CD4-positive, alpha-beta T cell treated with Interferon alpha-2 for 1 hour (primary cell): ENCODE measurements at places on chromosomes 1 and 21.
A peak's percentile ranks its signal among the peaks of the same experiment; 100 is the strongest.

GRCh38 chr21:14877581-14878228 lies 187.1 kb downstream of the NRIP1 start:
- DNase-seq = no peak

GRCh38 chr1:242761556-242761955 lies 237.1 kb upstream of the PLD5 start:
- no peak for DNase-seq

DNA sequence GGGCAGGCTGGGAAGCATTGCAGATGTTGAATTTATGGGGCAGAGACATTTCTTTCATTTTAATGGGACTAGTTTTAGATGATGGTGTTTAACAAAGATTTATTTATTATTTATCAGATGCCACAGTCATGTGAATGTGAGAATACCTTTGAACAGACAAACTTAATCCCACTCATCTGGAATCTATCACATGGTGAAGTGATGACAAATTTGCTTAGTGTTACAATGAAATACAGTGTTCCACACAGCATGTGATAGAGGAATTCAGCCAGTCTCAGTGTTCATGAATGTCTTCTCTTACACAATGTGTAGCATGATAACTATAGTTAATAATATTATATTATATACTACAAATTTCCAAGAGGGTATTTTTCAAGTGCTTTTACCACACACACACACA lies 1361.7 kb upstream of the B3GALT2 start:
- DNase-seq = no peak

DNA sequence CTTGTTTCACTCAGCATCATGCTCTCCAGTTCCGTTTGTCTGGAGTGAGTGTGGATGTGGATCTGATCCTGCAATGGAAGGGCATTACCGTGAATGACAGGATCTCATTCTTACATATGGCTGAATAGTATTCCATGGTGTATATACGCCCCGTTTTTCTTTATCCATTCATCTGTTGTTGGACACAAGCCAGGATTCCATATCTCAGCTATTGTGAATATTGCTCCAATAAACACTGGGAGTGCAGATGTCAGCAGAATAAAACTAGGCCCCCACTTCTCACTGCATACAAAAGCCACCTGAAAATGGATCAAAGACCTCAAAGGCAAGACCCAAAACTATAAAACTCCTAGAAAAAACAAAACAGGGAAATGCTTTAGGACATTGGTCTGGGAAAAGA lies 120.3 kb upstream of the TMPRSS2 start:
- DNase-seq = no peak

DNA sequence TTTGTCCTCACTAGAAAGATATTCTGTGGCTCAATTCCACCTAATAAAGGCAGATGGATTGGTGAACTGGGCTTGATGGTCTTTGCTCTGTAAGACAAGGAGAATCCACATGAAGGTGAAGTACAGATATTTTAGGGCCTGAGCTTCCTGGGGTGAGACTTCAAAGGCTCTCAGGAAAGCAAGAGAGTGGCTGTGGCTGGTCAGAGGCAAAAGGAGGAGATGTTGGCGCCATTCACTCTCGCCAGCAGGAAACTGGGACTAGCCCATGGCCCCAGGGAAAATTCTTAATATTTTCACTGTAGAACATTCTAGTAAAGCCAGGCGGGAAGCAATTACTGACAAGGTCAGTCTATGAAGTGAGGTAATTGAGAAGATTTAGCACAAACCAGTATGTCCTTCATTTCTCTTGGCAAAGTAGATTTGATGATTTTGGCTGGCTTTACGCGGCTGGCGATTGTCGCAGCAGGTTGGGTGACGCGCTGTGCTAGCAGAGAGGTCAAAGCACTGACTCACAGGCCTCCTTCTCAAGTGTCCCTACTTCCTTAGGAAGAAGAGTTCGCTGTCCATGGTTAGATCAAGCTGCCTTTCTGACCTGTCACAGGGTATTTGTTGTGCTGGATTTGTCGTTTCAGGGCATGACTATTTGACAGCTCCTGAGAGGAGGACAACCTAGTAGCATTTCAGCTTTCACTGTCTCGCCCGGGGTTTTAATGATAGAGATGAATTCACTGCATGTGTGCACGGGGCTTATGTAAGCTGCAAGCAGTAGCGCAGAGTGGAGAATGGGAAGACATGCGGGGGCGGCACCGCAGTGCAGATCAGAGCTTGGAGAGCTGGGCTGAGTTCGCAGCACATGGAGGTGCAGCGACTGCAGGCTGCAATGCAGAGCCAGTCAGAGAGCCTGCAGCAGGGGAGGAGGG lies 32.7 kb downstream of the XCL1 start:
- DNase-seq = no peak

GRCh38 chr1:110430366-110430765 lies 20.6 kb upstream of the PROK1 start:
- DNase-seq = no peak

GRCh38 chr1:183379951-183380350 lies 38.2 kb downstream of the NMNAT2 start:
- DNase-seq = no peak

DNA sequence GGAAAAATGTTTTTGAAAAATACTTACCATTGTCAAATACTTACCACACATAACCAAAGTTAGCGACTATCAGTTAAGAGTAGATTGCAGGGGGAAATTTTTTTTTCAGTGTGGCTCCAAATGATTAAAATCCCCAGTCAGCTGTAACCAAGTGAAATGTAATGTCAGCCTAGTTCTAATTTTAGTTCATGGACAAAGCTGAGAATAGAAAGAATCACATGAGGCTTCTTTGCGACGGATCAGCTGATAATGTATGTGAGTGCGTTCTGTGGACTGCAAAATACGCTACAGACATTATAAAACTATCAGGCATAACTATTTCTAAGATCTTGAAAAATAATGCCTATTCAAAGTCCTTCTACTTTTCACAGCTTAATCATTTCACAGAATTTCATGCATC lies at the start of gene LRRC39:
TSS of gene LRRC39 (minus strand) at position 166 of the 400 bp plus-strand sequence. CDS start 9,740 bp downstream, outside the sequence.
- DNase-seq = no peak

- no peak for DNase-seq
Measured at GRCh38 chr1:34701326-34702060, 53.4 kb upstream of the GJB5 start.

DNA sequence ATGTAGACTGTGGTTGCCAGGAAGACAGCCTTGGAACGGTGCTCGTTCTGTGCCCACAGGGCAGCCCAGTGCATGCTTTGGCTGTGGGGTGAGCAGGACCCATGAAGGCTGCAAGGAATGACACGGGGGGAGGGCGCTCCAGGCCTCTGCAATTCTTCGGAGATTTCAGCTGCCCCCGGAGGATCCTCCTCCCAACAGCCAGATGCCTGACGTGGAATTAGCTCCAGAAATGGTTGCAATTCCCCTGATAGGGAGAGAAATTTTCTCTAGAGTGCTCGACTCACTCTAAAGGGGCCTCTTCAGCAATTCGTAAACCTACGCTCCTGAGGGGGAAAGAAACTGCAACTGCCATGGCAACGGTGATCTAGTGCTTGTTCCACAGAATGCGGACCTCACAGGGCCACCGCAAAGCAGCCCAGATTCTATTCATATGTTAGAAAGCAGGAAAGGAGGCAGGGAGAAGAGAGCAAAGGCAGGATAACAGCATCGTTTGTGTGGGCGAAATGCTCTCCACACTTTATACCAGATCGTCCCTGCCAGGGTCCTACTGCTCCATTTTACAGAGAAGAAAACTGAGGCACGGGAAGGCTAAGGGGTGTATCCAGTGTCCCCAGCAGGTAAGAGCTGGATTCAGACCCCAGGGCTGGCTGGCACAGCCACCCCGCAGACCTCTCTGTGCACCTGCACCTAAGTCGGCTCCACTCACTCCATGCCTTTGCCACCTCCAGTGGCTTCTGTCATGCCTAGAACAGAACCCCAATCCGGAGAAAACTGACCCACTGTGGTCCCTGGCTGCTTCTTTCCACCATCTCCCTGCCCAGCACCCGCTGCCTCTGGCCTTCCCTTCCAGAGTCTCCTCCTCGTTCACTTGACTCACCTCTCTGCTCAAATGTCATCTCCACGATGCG lies 11.9 kb upstream of the PDE9A start:
- no peak for DNase-seq

DNA sequence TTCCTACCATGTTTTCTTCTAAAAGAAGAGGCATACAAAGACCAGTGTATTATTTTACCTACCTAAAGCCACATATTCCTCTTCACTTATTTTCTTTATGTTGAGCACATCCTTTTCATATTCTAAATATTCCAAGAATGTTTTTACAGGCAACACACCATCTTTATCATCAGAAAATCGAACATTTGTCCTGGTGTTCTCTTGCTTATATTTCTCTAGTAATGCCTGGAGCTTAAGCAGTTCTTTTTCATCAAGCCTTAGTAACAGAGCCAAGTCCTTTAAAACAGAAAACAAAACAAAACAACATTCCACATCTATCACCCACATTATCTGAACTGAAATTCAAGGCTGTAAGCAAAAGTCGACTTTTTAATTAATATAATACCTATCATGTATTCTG lies 88.7 kb downstream of the IARS2 start:
- no peak for DNase-seq

GRCh38 chr1:34833711-34834110 lies 25.8 kb downstream of the SMIM12 start:
- no peak for DNase-seq

DNA sequence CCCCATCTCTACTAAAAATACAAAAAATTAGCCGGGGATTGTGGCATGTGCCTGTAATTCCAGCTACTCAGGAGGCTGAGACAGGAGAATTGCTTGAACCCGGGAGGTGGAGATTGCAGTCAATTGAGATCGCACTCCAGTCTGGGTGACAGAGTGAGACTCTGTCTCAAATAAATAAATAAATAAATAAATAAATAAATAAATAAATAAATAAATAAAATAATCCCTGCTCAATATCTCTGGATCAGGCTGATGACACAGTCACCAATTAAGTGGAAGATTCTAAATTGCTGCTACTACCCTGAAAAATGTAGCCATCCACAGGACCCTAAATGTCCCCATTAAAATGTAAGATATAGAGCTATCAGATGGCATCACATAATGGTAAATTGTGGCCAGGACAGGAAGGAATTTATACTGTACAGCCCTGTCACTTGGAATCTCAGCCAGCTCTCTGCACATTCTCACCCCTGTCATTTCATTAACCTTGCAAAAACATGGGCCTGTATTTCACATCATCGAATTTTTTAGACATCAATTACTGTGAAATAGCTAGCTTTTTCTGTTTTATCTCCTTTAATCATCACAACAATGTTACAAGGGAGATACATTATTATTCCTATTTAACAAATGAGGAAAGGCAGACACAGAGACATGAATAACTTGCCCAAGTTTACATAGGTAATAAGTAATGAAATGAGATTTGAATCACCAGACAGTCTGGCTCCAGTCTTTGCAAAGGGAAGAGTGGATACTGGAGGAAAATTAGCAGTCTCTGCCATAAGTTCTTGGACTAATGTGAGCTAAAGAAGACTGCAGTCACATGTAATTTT lies 56.7 kb upstream of the NTPCR start:
- DNase-seq = no peak

DNA sequence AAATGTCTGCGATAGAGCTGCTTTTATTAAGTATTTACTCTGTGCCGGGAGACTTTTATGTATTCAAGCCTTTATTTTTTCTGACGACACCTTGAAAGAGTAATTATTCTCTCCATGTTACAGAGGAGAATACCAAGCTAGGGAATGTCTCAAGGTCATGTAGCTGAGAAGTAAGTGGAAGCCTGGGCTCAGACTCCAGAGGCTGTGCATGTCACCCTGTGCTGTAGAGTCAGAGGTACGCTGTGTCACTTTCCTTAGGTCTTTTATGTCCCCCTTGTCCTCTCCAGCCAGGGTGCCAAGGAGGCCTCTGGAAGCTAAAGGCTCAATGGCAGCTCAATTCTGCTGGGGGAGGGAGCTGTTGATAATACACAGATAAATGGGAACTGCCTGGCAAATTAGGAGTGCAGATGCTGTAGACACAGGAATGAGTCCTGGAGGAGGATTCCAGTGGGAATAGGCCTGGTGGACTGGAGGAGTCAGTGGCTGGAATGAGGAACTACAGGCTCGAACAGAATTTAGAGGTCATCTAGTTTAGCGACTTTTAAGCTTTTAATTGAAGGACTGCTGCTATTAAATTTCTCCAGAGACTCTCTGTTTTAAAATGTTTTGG lies 9.3 kb upstream of the IL19 start:
- no peak for DNase-seq

GRCh38 chr21:38436341-38436740 lies 61.9 kb downstream of the ERG start:
- DNase-seq = no peak

GRCh38 chr1:52364235-52364839 lies 1.7 kb downstream of the CC2D1B start:
- no peak for DNase-seq

GRCh38 chr1:240455228-240455821 lies 156.6 kb downstream of the GREM2 start:
- peak; percentile 58 for DNase-seq

- no peak for DNase-seq
Measured at GRCh38 chr1:159088050-159088449, 11.5 kb upstream of the AIM2 start.

DNA sequence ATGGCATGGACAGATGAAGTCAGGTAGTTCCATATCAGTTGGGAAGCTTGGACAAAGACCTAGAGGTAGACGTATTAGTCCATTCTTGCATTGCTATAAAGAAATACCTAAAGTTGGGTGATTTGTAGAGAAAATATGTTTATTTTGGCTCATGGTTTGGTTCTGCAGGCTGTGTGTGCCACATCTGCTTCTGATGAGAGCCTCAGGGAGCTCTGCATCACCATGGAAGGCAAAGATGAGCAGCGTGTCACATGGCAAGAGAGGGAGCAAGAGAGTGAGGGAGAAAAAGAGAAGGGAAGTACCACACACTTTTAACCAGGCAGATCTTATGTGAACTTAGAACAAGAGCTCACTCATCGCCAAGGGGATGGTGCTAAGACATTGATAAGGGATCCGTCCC lies 9.0 kb downstream of the TSACC start:
- no peak for DNase-seq

- no peak for DNase-seq
Measured at GRCh38 chr1:54980528-54981241, at the start of gene TMEM61. Gene TMEM61 (plus strand): TSS chr1:54980628. CDS start chr1:54981066, 438 bp downstream.

GRCh38 chr1:66552287-66552686 lies 18.3 kb downstream of the SGIP1 start:
- no peak for DNase-seq

DNA sequence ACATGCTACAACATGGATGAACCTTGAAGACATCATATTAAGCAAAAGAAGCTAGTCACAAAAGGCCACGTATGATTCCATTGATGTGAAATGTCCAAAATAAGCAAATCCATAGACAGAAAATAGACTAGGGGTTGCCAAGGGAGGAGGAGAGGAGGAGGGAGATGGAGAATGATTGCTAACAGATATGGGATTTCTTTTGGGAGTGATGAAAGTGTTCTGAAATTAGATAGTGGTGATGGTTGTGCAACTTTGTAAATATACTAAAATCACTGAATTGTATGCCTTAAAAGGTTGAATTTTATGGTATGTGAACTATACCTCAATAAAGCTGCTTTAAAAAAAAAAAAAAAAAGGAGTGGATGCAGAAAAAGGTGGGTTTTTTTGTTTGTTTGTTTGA lies 7.6 kb downstream of the CLSTN1 start:
- DNase-seq = no peak

DNA sequence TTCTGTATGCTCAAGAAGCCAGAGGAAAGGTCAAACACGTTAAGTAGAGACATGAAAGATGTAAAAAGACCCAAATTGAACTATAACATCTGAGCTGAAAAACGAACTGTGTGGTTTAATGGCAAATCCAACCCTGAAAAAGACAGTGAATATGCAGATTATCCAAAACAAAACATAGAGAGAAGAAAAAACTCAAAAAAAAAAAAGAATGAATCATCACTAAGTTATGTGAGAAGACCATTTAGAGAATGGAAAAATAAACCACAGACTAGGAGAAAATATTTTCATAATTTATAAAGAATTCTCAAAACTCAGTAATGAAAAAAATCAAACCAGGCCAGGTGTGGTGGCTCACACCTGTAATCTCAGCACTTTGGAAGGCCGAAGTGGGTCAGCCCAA lies 253.3 kb downstream of the PLPP3 start:
- no peak for DNase-seq
